ENCODE measurements at places on chromosomes 2 and 18. TPM values are rescaled to one million over a fixed set of nuclear protein-coding genes. Genes with fewer than 3 reads are reported as not detected.
A peak's percentile ranks its signal among the peaks of the same experiment; 100 is the strongest.

DNA sequence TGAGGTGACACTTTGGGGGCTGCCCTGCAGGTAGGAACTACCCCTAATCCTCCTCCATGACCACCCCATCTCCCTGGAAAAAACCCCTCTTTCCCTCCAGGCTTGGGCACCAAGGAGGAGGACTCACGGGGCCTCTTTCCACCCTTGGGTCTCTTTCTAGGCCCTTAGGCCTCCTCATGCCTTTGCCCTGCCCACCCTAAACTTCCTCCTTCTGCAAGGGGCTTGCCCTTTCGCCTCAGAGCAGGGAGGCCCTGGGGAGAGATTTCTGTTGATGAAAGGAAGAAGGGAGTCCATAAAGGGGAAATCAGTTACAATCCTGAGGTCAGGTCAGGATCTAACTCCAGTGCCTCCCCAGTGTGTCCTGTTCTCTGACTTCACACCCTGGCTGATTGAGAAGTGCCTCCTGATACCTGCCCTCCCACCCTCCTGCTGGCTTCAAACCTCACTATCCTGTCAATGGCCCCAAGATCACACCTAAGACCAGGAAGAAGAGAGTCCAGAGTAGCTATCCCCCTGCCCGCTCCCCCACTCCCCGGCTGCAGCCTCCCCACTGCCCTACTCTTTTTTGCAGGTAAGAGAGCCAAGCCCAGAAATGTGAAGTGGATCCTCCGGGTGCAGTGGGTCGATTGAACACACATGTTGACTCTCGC lies 16.7 kb upstream of the TNS1 start:
- DNase-seq, result no peak

- DNase-seq, result no peak
Observed at GRCh38 chr18:32478807-32479206, 8.1 kb upstream of the GAREM1 start.

DNA sequence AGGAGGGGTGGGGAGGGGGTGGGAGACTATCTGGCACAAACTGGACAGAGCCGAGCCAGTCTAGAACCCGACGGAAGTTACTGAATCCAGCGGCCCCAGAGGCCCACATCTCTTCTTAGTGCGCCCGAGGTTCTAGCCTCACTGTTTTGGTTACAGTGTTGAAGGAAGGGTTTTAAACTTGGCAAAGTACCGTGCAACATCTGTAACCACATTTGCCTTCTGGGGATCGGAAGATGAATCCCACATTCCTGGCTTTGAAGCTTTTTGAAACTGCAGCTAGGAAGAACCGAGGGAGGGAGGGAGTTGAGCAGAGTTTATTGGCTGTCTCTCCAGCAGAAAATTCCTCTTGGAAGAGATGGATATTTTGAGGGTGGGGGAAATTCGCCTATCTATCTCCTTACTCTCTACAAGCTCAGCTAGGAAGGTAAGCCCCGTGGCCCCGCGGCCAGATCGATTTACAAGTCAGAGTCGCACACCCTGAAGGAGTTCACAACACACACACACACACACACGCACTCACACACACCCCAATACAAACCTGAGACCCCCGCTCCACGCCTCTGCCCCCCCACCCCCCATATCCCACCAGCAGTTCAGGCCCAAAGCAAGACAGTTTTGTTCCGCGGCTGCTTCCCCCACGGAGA lies 1.0 kb downstream of the ACVR1 start:
- peak; percentile 66 for DNase-seq

ADAM23 gene
- 0.22 TPM for total RNA-seq

DNA sequence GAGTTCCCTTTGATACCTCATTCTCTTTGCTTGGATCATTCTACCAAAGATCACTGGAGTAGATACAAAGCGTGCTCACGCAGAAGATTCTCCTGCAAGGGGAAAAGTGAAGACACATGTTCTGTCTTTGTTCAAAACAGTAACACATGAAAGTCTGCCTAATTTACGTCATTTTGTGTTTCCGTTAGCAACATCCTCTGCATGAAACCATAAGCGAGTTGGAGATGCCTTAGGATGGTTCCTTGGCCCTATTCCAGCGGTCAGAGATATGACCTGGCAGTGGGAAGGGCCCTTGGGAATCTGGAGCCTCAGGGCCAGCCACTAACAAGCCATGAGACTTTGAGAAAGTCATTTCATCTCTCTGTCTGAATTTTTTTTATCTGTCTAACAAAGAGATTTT lies 180.9 kb upstream of the TWIST2 start:
- no peak for DNase-seq

DNA sequence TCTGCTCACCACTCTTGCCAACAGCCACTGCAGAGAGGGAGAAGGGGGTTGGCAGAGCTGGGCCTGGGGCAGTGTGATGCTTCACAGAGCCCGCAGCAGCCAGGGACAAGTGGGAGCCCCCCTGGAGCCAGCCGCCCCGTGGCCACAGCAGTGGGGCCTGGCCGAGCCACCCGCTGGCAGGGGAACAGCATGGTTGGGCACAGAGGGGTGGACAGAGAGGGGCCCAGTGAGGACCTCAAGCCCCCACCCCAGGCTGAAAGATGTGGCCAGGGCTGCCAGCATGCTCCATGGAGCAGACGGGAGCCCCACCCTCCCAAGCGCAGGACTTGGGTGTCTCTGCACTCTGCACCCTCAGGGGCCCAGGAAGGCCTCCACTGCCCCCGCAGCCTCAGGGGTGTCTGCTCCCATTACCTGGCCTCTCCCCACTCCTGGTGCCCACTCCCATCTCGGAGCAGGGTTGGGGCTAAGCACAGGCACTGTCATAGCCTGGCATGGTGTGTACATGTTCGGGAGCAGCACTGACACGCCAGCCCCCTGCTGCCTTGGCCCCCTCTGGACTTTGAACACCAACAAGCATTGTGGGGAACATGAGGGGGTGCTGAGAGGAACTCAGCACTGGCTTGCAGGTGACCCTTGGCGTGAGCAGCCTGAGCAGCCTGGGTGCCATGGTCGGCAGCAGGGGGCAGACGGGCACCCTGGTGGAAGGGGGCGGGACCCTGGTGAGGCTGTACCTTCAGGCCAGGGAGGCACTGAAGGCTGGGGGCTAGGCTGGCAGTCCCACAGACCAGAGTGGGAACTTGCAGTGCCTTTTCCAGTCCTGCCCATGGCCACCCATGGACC lies 279.6 kb upstream of the CYP26B1 start:
- DNase-seq, result no peak

DNA sequence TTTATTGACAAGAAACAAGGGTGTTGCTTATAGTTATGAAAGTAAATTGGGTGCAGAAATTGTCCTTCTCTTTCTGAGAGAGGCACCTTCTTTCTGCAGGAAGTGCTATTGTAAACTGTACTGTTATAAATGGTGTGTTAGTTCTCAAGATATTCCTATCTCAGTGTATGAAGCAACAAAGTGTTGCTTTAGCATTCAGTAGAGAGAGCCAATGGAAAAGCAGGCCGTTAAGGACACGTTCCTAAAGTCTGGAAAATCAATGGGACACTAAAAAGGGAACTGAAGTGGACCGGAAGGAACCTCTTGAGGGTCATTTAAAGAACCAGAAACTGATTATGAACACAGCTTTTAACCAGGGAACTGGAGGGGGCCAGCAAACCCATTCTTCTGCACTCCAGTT lies 510.0 kb upstream of the ZEB2 start:
- DNase-seq, result no peak

GREB1 gene
- 0.62 TPM for total RNA-seq

ESPNL gene
- not detected for total RNA-seq

DUSP19 gene
- 0.58 TPM for total RNA-seq

GRCh38 chr2:230472621-230473018 lies 56.6 kb downstream of the SP100 start:
- DNase-seq, result peak; percentile 57

TACR1 gene
- total RNA-seq, result not detected

GRCh38 chr2:16262526-16263178 lies 322.3 kb downstream of the MYCN start:
- DNase-seq, result no peak

DNA sequence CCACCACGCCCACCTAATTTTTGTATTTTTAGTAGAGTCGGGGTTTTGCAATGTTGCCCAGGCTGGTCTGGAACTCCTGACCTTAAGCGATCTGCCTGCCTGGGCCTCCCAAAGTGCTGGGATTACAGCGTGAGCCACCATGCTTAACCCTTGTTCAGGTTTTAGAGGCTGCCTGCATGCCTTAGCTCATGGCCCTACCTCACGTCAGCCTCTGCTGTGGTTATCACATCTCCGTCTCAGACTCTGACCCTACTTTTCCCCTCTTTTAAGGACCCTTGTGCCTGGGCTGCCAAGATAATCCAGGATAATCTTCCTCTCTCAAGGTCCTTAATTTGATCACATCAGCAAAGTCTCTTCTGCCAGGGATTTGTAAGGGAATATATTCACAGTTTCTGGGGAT lies 98.2 kb upstream of the PMAIP1 start:
- no peak for DNase-seq

GRCh38 chr2:159139216-159139933 lies 147.1 kb downstream of the WDSUB1 start:
- DNase-seq, result no peak

DNA sequence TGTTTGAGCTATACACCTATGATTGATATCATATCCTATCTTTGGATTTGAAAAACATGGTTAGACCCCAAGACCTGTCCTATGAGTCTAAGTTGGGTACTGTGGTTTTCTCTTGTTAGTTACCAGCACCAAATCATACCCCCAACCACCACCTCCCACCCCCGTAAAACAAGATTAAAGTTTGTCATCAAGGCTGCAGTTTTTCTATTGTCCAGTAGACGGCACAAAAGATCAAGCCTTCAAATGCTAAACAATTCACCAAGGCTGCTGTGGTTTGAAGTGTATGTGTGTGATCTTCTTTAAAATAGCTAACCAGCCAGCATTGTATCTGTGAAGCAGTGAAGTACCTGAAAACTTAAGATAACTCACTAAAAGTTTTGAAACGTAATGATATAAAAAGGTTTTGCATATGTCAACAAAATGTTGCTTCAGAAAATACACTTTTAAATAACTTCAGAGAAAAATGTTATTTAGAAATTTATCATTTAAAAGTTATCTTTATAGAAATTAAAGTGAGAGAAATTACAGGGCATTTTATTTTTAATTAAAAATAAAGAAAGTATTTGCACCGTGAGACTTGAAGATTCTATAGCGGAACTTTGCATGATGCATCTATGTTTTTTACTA lies 5.8 kb upstream of the MEIS1 start:
- DNase-seq, result peak; percentile 77

GRCh38 chr2:230678451-230678850 lies 34.2 kb upstream of the CAB39 start:
- DNase-seq, result no peak

GRCh38 chr2:175567435-175568061 lies 386.0 kb upstream of the ATP5MC3 start:
- DNase-seq, result no peak

DNA sequence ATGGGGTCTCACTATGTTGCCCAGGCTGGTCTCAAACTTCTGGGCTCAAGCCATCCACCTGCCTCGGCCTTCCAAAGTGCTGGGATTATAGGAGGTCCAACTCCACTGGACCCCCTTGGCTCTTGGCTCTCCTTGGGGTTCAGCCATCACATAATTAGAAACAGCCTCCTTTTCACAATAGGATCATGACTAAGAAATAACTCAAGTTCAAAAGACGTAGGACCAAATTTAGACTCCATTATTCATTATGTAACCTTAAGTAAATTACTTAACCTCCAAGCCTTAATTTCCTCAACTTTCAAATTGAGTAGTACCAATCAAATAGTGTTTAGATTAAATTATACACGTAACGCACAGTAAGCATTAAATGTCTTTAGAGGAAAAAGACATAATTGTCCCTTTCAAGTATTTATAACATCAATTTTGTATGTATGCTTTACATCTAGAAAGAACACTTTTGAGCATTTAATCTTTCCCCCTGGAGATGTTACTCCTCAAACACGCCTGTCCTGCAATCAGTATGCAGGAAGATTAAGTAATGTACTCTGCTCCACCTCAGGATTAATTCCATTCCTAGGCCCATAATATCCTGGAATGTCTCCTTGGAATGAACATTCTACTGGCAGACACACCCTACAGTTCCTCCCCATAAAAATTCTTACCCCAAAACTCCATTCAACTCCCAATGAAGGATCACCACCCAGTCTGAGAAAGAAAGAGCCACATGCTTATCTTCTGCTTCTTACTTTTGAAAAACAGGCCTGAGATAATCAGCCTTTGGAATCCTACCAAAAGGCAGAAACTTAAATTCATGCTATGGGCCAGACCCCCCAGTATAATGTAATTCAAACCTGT lies 49.1 kb downstream of the COBLL1 start:
- DNase-seq, result no peak

- DNase-seq, result no peak
Observed at GRCh38 chr2:171800639-171801038, 93.4 kb downstream of the SLC25A12 start.

ANKRD29 gene
- total RNA-seq, result 31.0 TPM

GRCh38 chr2:168686452-168687191 lies 115.8 kb upstream of the NOSTRIN start:
- peak; percentile 42 for DNase-seq

DNA sequence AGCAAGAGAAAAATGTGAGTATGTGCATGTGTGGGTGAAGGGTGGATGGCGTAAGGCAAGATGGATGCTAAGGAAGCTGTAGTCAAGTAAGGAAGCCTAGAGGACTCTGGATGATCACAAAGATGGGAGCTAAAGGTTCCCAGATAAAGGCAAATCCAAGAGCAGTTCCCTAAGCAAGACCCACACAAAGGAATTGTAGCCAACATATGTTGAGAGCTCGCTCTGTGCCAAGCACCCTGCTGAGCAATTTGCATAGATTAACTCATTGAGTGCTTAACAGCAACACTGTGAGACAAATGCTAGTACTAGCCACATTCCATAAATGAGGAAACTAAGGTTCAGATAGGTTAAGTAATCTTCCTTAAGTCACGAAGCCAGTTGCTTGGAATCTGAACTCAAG lies 132.6 kb downstream of the C1D start:
- no peak for DNase-seq

- DNase-seq, result no peak
Observed at GRCh38 chr2:30287190-30287840, 56.0 kb downstream of the LBH start.

- peak; percentile 98 for DNase-seq
Observed at GRCh38 chr18:22467760-22468553, 50.2 kb upstream of the CTAGE1 start.

GRCh38 chr2:73202156-73203054 lies at the start of gene NOTO:
TSS of gene NOTO (plus strand) at chr2:73202574. CDS start at chr2:73202667, 93 bp downstream.
- no peak for DNase-seq

DNA sequence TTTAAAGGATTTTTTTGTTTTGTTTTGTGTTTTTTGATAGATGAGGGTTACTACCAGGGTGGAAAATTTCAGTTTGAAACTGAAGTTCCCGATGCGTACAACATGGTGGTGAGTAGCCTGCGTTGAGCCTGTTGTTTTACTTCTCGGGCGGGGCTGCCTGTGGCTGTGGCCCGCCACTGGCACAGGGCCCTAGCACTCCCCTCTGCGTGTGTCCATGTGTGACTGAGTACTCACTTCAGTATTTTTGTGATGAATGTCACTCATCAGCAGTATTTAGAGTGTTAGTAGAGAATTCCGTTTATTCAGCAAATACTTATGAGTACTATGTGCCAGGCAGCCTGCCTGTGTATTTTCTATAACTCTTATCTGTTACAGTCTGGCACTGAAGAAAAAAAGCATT lies 44.3 kb upstream of the SCLY start:
- no peak for DNase-seq

- DNase-seq, result no peak
Observed at GRCh38 chr2:230668184-230668938, 44.3 kb upstream of the CAB39 start.

- DNase-seq, result no peak
Observed at GRCh38 chr2:1588978-1589621, 155.2 kb downstream of the PXDN start.

All from PC-3 (cell line).